LHCN-M2 (cell line): ENCODE measurements at places on chromosomes 11 and 22. TPM values are rescaled to one million over a fixed set of nuclear protein-coding genes. Genes with fewer than 3 reads are reported as not detected.
A peak's percentile ranks its signal among the peaks of the same experiment; 100 is the strongest.

The ALDH3B1 gene
- total RNA-seq, result 59.0 and 60.2 TPM in 2 replicates

The ZBTB44 gene
- 9.9 and 14.7 TPM in 2 replicates for total RNA-seq

The GLYAT gene
- not detected in 2 replicates for total RNA-seq

The FAU gene
- 246 and 445 TPM in 2 replicates for total RNA-seq

The OR10G8 gene
- not detected in 2 replicates for total RNA-seq

The GDPD4 gene
- total RNA-seq, result not detected in 2 replicates

The RASGRP2 gene
- 0.23 TPM in 1 of 2 replicates, not detected in the other for total RNA-seq

The MOGAT2 gene
- total RNA-seq, result not detected in 2 replicates

The DCHS1 gene
- 2.4 and 2.6 TPM in 2 replicates for total RNA-seq

DNA sequence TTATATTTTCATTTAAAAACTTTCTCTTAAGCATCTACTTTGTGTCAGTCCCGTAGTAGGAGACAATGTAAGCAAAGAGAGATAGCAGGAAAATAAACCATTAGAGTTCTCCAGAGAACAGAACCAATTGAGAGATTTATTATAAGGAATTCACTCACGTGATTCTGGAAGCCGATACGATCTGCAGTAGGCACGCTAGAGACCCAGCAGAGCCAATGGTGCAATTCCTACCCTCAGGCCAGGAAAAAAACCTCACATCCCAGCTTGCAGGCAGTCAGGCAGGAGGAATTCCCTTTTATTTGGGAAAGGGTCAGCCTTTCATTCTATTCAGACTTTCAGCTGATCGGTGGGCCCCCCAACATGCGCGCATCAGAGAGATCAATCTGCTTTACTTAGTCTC lies 7.3 kb upstream of the PLEKHA7 start:
- no peak for DNase-seq

- DNase-seq, result no peak
These were observed 20.7 kb downstream of the POU2F3 start for GRCh38 chr11:120260616-120261015.

DNA sequence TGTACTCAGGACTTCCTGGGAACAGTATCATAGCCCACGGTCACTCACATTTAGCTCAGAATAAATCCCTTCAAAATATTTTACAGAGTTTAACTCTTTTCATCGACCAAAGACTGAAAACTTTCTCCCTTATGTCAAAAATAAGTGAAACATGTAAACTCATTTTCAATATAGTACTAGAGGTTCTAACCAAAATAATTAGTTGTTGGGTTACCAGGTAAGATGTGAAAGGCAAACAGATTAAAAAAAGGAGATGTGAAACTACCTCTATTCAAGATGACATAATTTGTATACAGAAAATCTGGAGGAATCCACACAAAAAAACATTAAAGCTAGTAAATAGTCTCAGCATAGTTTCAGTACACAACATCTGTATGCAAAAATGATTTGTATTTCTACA lies 20.3 kb downstream of the XKR3 start:
- DNase-seq, result no peak

GRCh38 chr11:100705447-100705846 lies 18.4 kb downstream of the ARHGAP42 start:
- DNase-seq, result no peak

DNA sequence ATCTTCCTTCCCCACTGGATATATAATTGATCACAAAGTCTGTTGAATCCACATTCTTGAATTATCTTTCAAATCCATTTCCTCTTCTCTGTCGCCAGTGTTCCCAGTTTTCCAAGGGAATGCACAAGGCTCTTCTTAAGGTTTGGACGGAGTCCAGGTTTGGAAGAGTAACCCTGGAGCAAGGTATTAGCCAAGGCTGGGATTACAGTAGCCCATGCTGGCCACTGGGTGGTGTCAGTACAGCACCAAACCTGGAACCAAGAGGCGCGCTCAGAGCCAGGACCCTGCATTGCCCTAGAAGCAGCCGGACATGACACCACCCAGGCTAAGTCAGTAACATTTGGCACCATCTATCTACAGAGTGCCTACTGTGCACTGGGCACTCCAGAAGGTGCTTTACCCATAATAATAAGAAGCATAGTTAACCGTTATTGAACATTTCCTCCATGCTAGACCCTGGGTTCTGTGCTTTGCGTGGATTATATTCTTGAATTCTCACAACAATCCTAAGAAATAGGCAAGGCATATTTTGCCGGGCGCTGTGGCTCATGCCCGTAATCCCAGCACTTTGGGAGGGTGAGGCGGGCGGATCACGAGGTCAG lies 48.0 kb upstream of the CLPB start:
- DNase-seq, result peak; percentile 79

DNA sequence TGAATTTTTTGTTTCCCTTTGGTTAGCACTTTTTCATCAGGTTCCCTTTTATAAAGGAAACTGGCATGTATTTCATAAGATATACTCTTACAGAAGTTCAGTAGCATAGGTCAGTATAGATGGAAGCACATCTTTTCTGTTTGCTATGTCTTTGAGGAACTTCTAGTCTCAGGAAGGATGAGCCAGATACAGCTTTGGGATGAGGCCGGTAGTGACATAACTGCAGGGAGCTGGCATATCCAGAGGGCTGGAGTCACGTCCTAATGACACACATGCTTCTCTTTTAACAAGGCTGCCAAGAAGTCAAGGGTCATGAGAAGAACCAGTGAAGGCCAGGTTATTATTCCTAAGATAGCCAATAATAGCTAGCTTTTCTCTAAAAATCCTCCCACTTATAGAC lies 33.3 kb upstream of the ADSL start:
- DNase-seq, result no peak

- no peak for DNase-seq
These were observed 14.0 kb downstream of the OTOG start for GRCh38 chr11:17561111-17561415.

- DNase-seq, result no peak
These were observed 1.0 kb upstream of the FKBP2 start for GRCh38 chr11:64239662-64240434.

DNA sequence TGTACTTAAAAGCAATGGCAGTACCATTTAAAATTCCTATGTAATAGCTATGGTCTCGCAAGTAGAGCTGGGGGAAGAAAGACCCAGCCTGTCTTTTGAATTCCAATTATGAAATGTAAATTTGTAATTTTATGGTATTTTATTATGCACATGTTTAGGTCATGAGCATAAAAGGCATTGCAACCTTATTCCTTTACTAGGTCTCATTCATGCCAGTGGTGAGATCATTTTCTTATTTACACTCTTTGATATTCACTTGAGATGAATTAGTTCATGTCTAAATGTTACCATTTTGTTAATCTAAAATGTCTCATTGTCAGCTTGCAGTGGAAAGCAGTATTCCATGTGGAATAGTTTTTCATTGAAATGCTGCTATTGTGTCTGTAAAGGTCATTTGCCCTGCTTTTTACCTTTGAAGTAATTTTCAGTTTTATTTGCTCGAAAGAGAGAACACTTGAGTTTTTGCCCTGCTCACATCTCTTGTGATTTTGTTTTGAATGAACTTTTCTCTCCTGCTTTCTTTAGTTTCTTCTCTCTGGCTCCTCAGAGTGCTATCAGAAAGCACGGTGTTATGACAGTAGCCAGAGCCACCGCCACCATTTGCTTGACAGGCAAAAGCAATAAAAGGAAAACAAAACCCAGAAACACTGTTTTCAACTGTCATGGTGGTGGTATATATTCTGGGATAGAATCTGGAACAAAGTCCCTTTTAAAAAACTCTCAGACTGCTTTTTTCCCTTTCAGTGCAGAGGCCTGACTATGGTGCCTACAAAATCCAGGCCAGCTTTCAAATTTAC lies 37.2 kb upstream of the RAG2 start:
- DNase-seq, result no peak

DNA sequence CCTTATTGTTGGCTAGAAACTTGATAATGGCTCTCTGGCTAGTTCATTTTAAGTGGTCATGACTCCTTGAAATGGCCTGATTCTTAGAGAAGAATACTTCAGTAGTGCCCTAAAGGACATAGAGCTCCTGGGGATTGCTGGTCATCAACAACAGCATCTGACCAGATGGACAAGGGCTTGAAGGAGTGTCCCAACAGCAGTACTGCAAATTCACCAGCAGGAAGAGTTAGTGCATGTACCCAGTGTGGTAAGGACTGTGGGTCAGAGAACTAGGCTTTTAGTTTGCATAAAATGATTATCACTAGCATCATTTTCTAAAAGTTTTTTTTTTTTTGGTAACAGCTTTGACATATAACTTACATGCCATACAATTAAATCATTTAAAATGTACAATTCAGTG lies 39.5 kb upstream of the CUL5 start:
- DNase-seq, result peak; percentile 8

- DNase-seq, result no peak
These were observed 28.4 kb downstream of the RELT start for GRCh38 chr11:73404506-73405145.

DNA sequence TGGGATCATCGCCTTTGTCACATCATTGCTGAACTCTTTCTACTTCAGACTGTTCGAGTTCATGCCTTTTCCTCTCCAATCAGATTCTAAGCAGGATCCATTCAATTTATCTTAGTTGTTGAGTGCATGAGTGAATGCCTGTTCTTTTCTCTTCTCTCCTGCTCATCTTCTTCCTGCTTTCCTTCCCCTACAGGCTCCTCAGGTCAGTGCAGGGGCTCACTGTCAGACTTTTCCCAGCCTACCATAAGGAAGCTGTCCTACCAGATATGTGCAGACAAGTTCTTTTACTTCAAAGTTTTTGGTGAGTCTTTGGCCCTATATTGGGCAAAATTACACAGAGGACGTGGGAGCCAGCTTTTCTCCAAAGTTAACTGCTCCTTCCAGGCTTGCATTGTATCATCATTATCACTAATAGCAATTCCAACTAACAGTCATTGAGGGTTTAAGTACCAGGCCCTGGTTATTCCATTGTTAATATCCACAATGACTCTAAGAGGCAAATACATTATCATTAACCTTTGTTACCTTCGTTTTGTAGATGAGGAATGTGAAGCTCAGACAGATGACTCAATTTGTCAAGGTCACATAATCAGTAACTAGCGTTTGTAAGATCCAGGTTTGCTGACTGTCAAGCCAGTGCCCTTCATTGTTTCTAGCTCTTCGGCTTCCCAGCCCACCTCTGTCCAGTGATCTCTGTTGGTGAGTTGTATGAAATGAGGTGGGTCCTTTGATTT lies 30.4 kb downstream of the OR6Q1 start:
- DNase-seq, result peak; percentile 11

DNA sequence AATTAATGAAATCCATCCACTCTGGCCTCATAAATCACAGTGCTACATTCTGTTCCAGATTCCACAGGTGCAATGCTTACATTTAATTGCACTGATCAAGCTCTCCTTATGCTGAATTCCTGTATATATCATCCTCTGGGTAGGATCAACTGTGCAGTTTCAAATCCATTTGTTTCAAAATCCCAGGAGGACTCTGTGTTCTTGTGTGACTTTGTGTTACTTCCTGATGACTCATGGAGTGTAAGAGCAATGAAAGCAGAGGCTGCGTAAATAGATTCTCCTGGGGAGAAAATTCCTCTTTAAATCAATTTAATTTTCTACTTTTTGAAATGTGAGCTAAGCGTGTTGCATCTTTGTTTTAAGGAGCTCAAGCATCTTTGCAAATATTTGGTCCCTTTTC lies 752.7 kb downstream of the METTL15 start:
- peak; percentile 91 for DNase-seq

DNA sequence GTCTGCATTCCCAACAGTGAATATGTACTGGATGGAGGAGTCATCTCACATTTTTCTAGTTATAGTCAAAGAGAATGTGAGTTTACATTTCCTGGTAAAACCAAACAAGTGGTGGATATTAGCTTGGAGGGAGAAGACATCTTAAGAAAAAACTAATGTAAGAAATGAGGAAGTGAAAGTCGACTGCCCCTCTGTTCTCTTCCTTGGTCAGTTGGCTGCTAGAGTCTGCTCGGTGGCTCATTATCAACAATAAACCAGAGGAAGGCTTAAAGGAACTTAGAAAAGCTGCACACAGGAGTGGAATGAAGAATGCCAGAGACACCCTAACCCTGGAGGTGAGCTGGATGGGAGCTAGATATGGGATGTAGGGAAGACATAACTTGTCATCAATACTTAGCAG lies 5.8 kb downstream of the SLC22A9 start:
- DNase-seq, result no peak

GRCh38 chr11:86294026-86294425 lies 8.0 kb upstream of the HIKESHI start:
- no peak for DNase-seq

GRCh38 chr11:64028398-64029115 lies 7.2 kb upstream of the FLRT1 start:
- no peak for DNase-seq

- DNase-seq, result peak; percentile 33
These were observed 23.5 kb downstream of the DRICH1 start for GRCh38 chr22:23608583-23608982.

DNA sequence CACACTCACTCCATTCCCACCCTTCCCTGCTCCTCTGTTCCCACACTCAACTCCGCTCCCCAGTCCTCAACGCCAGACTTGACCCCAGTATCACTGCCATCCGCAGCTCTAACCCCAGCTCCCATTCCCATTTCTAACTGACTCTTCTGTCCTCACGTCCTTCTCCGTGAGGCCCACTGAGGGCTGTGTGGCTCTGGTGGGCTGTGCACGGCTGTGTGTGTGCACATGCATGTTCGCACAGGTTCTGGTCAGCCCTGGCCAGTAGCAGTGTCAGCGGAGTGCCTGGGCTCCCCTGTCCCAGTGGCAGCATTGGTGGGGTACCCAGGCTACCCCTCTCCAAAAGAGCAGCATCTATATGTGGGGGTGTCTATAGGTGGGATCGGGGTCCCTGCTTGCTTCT lies 5.0 kb downstream of the CAPN1 start:
- DNase-seq, result no peak

DNA sequence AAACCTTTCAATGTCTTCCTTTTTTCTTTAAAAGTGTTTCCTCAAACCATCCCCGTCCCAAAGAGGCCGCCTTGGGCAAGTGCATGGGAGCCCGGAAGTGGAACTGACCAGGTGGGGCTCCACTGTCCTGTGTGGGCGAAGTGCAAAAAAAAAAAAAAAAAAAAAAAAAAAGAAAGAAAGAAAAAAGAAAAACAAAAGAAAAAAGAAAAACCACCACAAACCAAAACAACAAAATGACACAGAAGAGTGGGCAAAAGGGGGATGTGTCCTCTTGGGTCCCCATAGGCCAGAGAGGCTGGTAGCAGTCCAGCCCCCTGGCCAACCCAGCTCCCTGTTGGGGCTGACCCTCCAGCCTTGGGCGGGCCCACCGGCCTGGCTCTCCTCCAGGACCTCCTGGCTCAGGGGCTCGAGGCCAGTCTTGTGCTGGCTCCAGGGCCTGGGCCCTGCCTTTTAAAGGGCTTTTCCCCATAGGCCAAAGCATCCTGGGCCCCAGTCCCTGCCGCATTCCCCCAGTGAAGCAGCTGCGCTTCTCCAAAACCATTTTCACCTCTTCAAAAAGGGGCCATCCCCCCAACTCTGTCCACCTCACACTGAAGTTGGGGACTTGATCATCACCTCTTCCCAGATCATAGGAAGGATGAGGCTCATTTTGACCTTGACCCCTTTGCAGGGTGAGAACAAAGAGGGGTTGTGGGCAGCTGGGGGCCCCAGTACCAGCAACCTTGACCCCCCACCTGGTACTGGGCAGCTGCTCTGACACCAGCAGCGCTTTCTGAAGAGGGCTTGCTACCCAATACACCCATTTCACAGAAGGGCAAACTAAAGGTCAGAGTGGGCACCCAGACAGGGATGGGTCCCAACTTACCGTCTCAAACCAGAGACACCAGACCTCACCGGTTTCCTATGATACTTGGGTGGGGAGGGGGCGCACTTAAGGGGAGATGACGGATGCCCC lies 9.4 kb downstream of the CBX6 start:
- no peak for DNase-seq
